ENCODE measurements at places on chromosomes 5 and 9.

DNA sequence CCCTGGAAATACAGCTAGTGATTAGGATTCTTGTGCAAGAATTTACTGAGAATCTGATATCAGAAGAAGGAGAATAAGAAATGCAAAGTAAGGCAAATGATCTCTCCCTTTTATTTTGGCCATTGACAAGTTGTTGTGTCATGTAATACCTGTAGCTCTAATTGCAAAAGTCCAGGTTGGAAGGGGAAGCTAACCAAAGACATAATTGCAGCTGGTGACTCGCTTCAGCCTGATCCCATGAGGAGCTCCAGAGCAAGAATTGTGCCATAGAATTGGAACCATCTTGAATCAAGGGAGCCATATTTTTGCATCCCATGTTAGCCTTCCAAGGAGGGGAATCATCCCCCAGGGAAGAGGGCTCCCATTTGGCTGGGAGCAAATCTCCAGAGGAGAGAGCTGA is 149.6 kb upstream of the MOCS2 start:
- DNase-seq, result no peak

DNA sequence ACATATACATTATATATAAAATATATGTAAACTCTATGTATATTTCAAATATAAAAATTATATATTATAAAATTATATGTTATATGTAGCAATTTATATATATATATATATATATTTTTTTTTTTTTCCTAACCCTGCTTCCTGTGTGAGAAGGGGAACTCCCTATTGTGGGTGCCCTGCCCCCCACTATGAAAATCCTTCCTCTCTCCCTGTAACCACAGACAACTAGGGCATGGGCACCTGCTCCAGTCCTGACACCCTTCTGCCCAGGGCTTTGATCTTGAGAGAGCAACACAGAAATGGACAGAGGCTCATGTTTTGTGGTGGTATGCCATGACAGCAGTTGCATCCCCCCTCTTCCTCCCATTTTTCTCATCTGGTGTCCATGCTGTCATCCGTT is 148.7 kb upstream of the IL12B start:
- DNase-seq, result no peak

DNA sequence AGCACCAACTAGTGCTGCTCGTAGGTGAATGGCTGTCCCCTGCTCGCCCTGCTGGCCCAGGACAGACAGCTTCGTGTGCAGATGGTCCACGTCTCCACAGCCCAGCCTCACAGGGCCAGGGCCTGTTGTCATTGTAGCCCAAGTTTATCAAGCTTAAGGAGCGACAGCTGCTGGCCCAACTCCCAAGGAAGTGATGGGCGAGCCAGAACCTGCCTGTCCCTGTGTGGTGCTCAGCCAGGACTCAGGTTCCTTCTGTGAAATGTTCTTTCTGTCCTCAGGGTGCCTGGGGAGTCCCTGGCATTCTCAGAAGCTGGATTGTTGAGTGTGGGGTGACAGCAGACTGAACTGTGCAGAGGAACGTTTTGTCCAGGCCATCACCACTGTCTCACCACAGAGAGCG is 16.4 kb downstream of the TRIP13 start:
- no peak for DNase-seq

DNA sequence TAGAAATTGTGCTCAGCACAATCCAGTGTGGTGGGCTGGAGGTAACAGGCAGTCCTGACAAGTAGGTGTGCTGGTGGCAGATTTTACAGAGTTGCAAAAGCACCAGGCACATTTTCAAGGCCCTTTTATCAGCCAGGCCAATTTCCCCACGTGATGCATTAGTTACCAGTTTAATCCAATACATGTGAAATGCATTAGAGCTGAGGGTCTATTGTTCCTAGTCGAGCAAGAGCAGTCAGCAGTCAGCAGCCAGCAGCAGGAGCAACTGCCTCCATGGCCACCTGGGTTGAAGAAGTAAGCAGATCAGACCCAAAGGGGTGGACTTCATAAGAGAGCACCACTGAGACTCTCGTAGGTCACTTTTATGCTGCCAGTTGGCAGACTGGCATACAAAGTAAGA is 76.7 kb downstream of the EPB41L4A start:
- no peak for DNase-seq

- no peak for DNase-seq
Observed at GRCh38 chr9:4904322-4905134, 80.5 kb upstream of the JAK2 start.

- DNase-seq, result peak; percentile 44
Observed at GRCh38 chr5:36777105-36777757, 99.3 kb upstream of the NIPBL start.

GRCh38 chr5:118506217-118506852 is 482.0 kb downstream of the DTWD2 start:
- no peak for DNase-seq

DNA sequence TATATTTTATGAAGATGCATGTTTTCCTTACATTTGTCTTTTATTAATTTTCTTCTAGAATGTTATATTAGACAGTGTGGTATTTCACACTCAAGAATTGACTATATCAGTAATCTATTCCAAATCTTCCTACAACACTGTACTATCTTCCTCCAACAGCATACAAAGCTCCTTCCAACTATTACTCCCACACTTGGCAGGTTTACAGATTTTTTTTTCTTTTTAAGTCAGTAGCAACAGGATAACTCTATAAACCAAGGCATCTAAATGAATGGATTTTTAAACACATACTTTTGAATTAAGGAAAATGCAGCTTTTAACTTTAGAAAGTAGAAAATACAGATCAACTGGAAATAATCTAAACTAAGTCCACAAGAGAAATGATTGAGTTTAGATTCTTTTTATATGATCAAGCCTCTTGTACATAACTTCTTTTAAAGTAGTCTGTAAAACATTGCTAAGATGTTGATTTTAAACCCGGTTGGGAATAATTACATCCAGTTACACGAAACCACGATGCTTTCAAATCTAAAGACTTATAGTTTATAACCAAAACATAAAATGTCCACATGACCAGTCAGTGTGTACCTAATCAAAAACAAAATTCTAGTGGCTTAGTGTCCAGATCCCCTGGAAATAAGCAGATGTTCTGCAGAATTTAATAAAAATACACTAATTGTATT is 281.6 kb downstream of the ADAMTS6 start:
- DNase-seq, result peak; percentile 60

GRCh38 chr5:133056891-133057290 is 5.1 kb downstream of the HSPA4 start:
- no peak for DNase-seq

- DNase-seq, result no peak
Observed at GRCh38 chr5:169648725-169649310, 11.7 kb downstream of the DOCK2 start.

DNA sequence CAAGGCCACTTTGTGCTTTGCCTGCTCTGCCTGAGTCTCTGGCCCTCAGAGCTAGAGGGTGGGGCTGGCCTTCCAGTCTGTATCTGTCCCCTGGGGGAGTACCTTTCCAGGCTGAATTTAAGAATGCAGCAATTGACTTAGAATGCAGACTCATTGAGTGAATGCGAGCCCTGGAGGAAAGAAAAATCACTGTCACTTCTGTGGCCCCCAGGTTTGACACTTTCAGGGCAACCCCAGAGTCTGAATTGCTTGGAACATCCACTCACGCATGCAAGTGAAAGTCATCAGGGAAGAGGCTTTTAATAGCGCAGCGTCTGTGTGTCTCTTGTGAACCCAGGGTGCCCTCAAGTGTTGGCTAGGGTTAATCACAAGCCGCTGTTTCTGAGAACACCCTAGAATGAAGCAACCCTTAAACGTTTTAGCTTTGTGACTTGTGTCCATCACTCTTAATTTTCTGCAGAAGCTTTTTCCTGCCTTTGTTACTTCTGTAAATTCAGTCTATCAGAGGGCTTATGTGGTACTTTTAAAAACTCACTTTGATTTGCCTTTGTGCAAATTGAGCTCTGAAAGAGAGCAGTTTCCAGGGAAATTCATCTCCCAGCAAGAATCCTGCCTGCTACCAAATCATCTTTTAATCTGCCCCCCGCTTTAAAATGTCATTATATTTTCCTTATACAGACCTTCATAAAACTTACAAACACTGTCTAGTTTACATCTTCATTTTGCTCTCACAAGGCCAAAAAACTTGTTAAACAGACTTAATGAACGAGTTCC is 146.8 kb upstream of the IQGAP2 start:
- DNase-seq, result peak; percentile 67

- DNase-seq, result peak; percentile 28
Observed at GRCh38 chr9:87276851-87277261, 220.8 kb upstream of the DAPK1 start.

DNA sequence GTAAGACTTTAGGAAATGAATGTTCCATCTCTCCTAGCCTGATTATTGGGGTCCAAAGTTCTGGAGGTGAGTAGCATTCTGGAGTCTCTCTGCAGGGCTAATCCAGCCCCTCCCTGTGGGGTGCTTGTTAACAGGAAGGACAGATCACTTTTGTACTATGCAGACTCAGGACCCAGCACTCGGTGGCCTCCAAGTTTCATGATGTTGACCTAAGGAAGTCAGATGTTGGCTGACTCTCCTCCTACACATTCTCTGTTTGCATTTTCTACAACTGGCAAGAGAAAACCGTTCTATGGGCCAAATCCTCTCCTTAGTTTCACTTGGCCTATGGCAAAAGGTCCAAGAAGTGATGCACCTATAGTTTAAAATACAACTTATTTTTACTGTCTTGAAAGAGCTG is 5.5 kb upstream of the PDE8B start:
- DNase-seq, result peak; percentile 5

GRCh38 chr5:149002761-149003689 is 59.8 kb downstream of the SH3TC2 start:
- DNase-seq, result peak; percentile 63

- no peak for DNase-seq
Observed at GRCh38 chr5:96074870-96075269, 113.2 kb upstream of the ELL2 start.

- no peak for DNase-seq
Observed at GRCh38 chr5:174971210-174971609, 246.8 kb downstream of the MSX2 start.

DNA sequence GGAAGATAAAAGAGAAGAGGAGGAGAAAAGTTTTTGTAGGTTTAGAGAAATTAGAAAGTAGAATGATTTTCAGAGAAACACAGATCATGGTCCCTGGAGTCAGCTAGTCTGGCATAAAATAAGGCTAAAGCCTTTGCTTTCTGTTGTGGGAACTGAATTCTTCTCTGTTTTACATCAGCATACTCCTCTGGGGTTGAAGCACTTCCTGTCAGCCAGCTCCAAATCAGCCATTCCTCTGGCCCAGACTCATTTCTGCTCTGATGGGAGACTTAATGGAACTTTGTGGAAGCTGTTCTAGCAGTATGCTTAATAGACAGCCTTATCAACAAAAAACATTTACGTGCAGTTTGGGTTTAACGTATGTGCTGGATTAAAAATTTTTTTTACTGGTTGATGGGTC is 143.2 kb downstream of the HMHB1 start:
- DNase-seq, result peak; percentile 44

DNA sequence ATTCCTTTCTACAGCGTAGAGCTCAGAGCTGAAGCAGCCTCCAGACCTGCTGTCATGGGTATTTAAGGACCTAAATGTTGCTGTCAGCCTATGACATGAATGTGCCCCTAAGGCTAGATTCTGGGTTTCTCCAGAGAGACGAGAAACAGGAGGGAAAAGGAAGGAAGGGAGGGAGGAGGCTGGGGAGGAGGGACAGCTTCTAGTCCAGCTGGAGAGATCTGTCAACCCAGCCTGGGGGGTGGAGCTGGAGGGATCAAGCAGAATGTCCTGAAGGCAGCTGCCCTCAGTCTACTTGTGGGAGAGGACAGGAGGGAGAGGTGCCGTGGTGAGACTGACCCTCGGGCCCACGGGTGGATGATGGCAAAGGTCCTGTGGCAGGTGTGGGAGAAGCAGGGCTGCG is 1.1 kb upstream of the DBH start:
- DNase-seq, result no peak

- DNase-seq, result no peak
Observed at GRCh38 chr9:93905473-93906133, 49.6 kb downstream of the BARX1 start.

All from fibroblast of villous mesenchyme (primary cell).